ENCODE measurements at places on chromosomes 12 and 14. TPM values are rescaled to one million over a fixed set of nuclear protein-coding genes. Genes with fewer than 3 reads are reported as not detected.

RGS6 gene
- total RNA-seq, result 1.2 TPM

ANKRD33 gene
- not detected for total RNA-seq

GARIN6 gene
- total RNA-seq, result not detected

CLEC1A gene
- not detected for total RNA-seq

CLEC1B gene
- not detected for total RNA-seq

CKB gene
- 2,561 TPM for total RNA-seq

PKP2 gene
- total RNA-seq, result 2.5 TPM

JPH4 gene
- 52.7 TPM for total RNA-seq

EIF2S3B gene
- total RNA-seq, result 4.1 TPM

- H3K27ac ChIP-seq, result no peak overlapping the region
- H3K27me3 ChIP-seq, result no peaks in the 10 kb centered on the region
- no peak for DNase-seq
- no peaks in the 10 kb centered on the region for H3K36me3 ChIP-seq
These were observed 286.9 kb upstream of the PRKD1 start for GRCh38 chr14:30214461-30215090.

- no peak for DNase-seq
- no peak overlapping the region for H3K4me3 ChIP-seq
- H3K27me3 ChIP-seq, result peaks cover 1% of the 10 kb centered on the region
- peaks cover 1% of the 10 kb centered on the region for H3K4me1 ChIP-seq
- peaks cover 23% of the 10 kb centered on the region for H3K36me3 ChIP-seq
These were observed 25.6 kb downstream of the OTUB2 start for GRCh38 chr14:94051779-94052178.

- no peak for DNase-seq
- H3K27me3 ChIP-seq, result no peaks in the 10 kb centered on the region
- peaks cover 7% of the 10 kb centered on the region for H3K4me1 ChIP-seq
- H3K4me3 ChIP-seq, result no peak overlapping the region
These were observed 8.4 kb downstream of the LRFN5 start for GRCh38 chr14:41615011-41615595.

- no peaks in the 10 kb centered on the region for H3K27me3 ChIP-seq
- H3K36me3 ChIP-seq, result peaks cover 7% of the 10 kb centered on the region
- DNase-seq, result peak; percentile 74
- no peak overlapping the region for H3K27ac ChIP-seq
- no peaks in the 10 kb centered on the region for H3K4me1 ChIP-seq
These were observed 51.1 kb upstream of the CRACR2A start for GRCh38 chr12:3803865-3804472.

DNA sequence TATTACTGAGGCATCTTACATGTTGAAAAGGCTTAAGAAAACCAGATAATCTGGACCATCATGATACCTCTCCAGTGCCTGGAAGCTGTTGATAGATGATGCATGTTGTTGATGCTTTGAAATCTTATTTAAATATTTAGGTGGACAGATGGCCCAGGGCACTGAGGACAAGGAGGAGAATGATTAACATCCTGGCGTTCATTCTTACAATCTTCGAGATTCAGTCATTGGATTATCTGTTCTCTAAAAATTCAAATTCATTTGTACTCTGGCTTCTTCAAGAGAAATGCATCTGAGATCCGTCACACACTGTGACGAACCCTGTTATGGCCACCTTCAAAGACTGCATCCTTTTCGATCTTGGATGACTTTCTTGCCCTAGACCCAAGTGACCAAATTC is 121.3 kb upstream of the IGF1 start:
- DNase-seq, result no peak
- no peaks in the 10 kb centered on the region for H3K27me3 ChIP-seq
- no peaks in the 10 kb centered on the region for H3K36me3 ChIP-seq
- H3K4me3 ChIP-seq, result no peak overlapping the region

- no peak for DNase-seq
- H3K27me3 ChIP-seq, result no peaks in the 10 kb centered on the region
- H3K4me1 ChIP-seq, result peaks cover 6% of the 10 kb centered on the region
- no peaks in the 10 kb centered on the region for H3K36me3 ChIP-seq
- H3K4me3 ChIP-seq, result no peak overlapping the region
These were observed 24.4 kb downstream of the OSBPL8 start for GRCh38 chr12:76535170-76535569.

DNA sequence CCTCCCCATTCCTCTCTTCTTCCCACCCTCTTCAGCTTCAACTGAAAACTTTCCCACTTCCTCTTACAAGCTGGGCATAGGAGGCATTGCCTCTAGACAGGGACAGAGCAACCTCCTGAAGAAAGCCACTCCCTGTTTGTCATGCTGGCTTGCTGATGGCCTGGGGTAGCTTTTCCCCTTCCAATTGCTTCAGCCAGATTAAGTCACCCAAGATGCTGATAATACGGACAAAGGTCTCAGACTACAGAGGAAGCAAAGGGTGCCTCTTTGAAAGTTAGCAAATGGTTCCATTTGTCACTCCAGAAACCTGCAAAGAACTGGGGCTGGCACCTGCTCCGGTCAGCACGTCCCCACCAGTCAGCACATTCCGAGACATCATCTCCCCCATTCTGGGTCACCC is 6.0 kb downstream of the KRT2 start:
- no peak overlapping the region for H3K27ac ChIP-seq
- H3K4me1 ChIP-seq, result no peaks in the 10 kb centered on the region
- no peak overlapping the region for H3K4me3 ChIP-seq
- DNase-seq, result no peak

- H3K36me3 ChIP-seq, result no peaks in the 10 kb centered on the region
- H3K27me3 ChIP-seq, result peaks cover 2% of the 10 kb centered on the region
- H3K4me1 ChIP-seq, result peaks cover 7% of the 10 kb centered on the region
- H3K4me3 ChIP-seq, result no peak overlapping the region
These were observed 12.0 kb downstream of the MORN3 start for GRCh38 chr12:121657305-121658008.

- no peaks in the 10 kb centered on the region for H3K27me3 ChIP-seq
- H3K27ac ChIP-seq, result no peak overlapping the region
- no peak overlapping the region for H3K4me3 ChIP-seq
- H3K36me3 ChIP-seq, result peaks cover 18% of the 10 kb centered on the region
- H3K4me1 ChIP-seq, result peaks cover 3% of the 10 kb centered on the region
These were observed 24.4 kb downstream of the FBXW8 start for GRCh38 chr12:116934908-116935705.

DNA sequence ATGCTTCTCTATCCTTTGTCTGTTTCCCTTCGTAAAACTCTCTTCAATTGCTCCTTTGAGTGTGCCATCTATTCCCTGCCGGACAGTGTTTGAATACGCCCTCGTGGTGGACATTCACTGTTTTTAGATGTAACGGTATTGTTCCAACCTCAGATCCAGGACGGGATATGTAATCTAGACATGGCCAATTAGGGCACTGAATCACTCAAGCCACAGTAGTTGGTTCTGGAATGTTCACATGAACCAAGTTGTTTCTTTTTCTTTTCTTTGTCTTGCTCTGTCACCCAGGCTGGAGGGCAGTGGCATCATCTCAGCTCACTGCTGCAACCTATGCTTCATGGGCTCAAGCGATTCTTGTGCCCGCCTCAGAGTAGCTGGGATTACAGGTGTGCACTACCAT is 204.2 kb upstream of the PLXNC1 start:
- peaks cover 5% of the 10 kb centered on the region for H3K36me3 ChIP-seq
- H3K27me3 ChIP-seq, result peaks cover 3% of the 10 kb centered on the region
- DNase-seq, result no peak

- H3K4me1 ChIP-seq, result no peaks in the 10 kb centered on the region
- H3K27me3 ChIP-seq, result peaks cover 6% of the 10 kb centered on the region
- H3K36me3 ChIP-seq, result no peaks in the 10 kb centered on the region
- DNase-seq, result no peak
These were observed 3.5 kb upstream of the ASB8 start for GRCh38 chr12:48160807-48161206.

DNA sequence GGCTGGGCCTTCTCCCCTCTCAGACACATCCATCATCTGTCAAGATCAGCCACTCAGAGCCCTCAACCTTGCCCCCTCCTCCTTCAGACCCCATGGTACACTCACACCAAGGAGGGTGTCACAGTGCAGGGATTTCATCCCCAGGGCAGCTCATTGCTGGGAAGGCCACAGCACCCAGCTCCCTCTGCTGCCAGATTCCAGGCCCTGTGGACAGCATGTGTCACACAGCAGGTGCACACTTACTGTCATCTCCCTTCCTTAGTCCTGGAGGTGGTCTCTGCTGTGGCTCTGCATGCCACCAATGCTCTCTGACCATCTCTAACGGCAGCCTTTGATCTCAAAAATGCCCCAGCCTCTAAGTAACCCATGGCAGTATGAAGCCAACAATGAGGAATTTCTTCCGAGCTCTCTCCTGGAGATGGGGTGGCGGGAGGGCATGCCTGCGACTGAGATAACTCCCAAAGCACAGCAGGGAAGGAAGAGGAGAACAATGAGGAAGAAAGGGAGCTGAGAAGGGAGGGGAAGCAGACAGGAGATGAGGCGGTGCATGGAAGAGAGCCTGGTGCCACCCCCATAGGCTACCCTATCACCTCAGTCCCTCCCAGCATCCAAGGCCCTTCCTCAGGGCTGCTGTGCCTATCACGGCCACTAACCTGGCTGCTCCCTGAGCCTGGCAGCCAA is 101.0 kb downstream of the SINHCAF start:
- H3K27me3 ChIP-seq, result peaks cover 14% of the 10 kb centered on the region
- peaks cover 5% of the 10 kb centered on the region for H3K4me1 ChIP-seq
- no peak overlapping the region for H3K27ac ChIP-seq
- DNase-seq, result no peak
- no peak overlapping the region for H3K4me3 ChIP-seq
- H3K36me3 ChIP-seq, result no peaks in the 10 kb centered on the region

Measured in glutamatergic neuron (in vitro differentiated cells).